Mucosa of descending colon (tissue), 3 donors: ENCODE measurements at places on chromosomes 4 and X. TPM values are rescaled to one million over a fixed set of nuclear protein-coding genes. Genes with fewer than 3 reads are reported as not detected.

GRCh38 chr4:70722199-70722791, 531 bp downstream of the RUFY3 start:
- DNase-seq = no peak

DNA sequence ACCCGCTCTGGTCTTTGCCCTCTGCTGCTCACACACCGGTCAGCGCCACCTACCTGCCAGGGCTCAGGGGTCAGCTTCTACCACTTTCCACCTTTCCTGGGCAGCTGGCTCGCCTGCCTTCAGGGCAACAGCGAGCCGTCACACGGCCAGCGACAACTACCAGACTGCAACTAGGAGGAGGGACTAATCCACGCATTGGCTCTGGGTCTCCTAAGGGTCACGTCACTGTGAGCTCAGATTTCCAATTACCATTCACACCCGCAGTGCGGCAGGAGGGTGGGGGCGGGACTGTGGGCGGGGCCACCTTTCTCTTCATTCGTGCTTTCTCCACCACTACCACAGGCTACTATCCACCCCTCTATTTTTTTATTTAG, at the start of gene BEX5:
Gene BEX5, minus strand, starts transcription at position 172 of the 374 bp plus-strand sequence. CDS start 1,712 bp downstream, outside the sequence.
- DNase-seq = peak; percentile 61

DNA sequence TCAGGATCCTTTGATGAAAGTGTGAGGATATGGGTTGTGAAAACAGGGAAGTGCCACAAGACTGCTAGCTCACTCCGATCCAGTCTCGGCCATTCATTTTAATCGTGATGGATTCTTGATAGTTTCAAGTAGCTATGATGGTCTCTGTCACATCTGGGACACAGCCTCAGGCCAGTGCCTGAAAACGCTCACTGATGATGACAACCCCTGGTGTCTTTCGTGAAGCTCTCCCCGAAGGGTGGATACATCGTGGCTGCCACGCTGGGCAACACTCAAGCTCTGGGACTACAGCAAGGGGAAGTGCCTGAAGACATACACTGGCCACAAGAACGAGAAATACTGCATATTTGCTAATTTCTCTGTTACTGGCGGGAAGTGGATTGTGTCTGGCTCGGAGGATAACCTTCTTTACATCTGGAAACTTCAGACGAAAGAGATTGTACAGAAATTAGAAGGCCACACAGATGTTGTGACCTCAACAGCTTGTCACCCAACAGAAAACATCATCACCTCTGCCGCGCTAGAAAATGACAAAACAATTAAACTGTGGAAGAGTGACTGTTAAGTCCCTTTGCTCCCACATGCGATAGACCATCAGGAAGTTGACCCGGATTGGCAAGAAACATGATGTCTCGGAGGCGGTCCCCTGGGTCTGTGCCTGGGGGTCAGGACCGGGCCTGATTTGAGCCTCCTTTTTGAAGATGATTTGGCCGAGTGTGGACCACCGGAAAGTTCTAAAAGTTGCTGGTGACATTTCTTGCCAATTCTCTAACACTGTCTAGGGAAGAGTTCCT, 22.2 kb downstream of the LIAS start:
- no peak for DNase-seq

GRCh38 chr4:2219233-2219760, 22.6 kb downstream of the HAUS3 start:
- no peak for DNase-seq

DNA sequence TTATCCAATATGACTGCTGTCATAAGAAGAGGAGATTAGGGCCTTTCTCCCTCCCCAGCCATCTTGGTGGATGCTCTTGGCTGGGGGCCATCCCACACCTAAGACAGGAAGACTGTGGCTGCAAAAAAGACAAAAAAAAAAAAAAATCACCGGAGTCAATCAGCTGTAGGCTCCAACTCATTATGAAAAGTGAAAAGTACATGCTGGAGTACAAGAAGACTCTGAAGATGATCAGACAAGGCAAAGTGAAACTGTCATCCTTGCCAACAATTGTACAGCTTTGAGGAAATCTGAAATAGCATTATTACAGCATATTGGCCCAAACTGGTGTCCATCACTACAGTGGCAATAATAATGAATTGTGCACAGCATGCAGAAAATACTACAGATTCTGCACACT, 5.2 kb downstream of the EGFL6 start:
- DNase-seq = no peak

- DNase-seq = no peak
These were observed 616.2 kb upstream of the GRIA3 start for GRCh38 chrX:122567911-122568310.

CLDN34 gene
- total RNA-seq = 0.49 TPM

GASK1B gene
- total RNA-seq = 20.2 TPM

DAPP1 gene
- total RNA-seq = 1.7 TPM
